Fibroblast of upper back skin (primary cell): ENCODE measurements at places on chromosomes 1 and 21.

GRCh38 chr1:53172426-53173128, 24.0 kb upstream of the CPT2 start:
- DNase-seq, result peak; percentile 62

DNA sequence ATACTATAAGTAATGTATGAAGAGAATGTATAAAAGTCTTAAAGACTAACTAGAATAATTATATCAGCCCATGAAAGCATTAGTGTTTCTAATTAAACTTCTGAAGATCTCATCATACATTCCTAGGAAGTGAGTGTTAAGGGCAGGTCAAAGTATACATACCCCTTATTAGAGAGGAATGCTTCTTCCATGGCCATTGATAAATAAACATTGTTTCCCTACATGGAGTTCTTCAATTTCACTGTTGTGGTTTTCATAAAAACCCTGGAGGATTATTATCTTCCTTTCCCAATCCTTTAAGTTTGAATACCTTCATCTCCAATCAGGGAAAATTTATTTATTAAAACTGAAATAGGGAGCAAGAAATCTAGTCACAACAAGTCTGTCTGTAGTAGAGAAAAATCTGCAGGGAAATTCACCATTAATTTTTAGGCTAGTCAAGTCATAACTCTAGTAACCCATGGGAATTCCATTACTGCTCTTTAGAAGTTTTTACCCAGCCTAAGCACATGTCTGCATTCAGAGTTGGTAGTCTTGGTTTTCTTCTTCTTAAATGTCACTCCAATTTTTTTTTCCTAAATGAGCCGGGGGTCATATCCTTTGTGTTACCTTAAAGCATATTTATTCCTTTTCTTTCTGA, 147.0 kb downstream of the TNFSF18 start:
- DNase-seq, result peak; percentile 84

- no peak for DNase-seq
These were observed 63.9 kb upstream of the VAV3 start for GRCh38 chr1:108028841-108029388.

GRCh38 chr21:33364830-33365229, 38.4 kb upstream of the IFNGR2 start:
- no peak for DNase-seq

- DNase-seq, result no peak
These were observed 29.8 kb downstream of the PGM1 start for GRCh38 chr1:63622849-63623566.

DNA sequence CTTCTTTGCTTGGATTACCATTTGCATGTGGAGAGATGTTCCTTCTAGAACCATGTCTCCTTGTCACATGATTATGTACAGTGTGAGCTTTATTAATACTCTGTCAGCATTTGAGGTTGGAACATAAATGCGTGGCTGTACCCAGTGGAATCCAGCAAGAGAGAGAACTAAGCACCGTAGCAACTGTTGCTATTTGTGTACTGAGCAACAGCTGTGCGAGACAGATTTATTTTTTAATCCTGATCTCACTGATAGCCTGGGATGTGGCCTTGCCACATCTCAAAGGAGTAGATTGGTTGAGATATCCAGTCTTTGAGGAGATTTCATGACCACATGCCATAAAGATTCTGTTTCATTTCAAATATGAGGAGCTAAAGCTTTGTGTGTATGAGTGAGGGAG, 43.4 kb downstream of the KIF1B start:
- peak; percentile 77 for DNase-seq

DNA sequence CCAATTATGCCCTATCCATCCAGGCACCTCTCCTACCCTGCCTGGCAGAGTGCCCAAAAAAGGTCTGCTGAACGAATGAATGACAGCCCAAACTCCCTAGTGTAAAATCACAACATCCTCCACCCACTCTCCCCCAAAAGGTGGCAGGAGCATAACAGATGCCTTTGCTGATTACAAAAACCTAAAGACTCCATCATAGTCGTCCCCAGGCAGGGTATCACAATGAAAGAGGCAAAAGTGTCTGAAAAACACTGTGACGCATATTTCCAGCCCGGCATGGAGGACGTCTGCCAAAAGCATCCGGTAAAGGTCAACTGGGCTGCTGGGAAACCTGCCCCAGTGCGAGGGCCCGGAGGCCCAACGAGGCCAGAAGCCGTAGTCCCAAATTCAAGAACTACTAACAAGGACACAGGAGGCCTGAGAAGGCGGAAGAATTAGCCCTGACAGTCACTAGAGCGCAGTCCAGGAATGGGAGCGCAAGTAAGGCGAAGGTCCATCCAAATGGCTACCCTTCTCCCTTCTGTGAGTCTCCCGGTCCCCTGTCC, 576 bp downstream of the SMIM12 start:
- peak; percentile 9 for DNase-seq

DNA sequence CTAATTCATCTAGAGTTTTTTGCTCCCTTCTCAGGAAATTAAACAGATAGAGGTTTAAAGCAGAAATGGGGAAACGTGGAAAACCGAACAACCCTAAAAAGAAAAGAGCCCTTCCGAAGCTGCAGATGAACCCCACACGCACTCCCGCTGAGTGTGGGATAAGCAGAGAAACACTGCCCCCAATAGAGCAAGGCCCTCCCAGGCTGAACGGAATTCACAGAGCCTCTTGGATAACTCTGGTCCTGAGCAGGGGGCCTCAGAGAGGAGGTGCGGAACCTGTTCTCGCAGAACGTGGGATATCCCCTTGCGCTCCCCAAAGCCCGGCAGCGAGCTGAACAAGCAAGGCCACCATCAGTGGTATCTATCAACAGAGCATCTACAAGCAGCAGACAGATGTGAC, 44.9 kb downstream of the SSBP3 start:
- DNase-seq, result no peak

GRCh38 chr21:46437511-46437910, 21.2 kb upstream of the DIP2A start:
- no peak for DNase-seq

- no peak for DNase-seq
These were observed 44.9 kb downstream of the EVA1C start for GRCh38 chr21:32457360-32457840.

- peak; percentile 52 for DNase-seq
These were observed 170.4 kb upstream of the NR5A2 start for GRCh38 chr1:199857108-199857507.

DNA sequence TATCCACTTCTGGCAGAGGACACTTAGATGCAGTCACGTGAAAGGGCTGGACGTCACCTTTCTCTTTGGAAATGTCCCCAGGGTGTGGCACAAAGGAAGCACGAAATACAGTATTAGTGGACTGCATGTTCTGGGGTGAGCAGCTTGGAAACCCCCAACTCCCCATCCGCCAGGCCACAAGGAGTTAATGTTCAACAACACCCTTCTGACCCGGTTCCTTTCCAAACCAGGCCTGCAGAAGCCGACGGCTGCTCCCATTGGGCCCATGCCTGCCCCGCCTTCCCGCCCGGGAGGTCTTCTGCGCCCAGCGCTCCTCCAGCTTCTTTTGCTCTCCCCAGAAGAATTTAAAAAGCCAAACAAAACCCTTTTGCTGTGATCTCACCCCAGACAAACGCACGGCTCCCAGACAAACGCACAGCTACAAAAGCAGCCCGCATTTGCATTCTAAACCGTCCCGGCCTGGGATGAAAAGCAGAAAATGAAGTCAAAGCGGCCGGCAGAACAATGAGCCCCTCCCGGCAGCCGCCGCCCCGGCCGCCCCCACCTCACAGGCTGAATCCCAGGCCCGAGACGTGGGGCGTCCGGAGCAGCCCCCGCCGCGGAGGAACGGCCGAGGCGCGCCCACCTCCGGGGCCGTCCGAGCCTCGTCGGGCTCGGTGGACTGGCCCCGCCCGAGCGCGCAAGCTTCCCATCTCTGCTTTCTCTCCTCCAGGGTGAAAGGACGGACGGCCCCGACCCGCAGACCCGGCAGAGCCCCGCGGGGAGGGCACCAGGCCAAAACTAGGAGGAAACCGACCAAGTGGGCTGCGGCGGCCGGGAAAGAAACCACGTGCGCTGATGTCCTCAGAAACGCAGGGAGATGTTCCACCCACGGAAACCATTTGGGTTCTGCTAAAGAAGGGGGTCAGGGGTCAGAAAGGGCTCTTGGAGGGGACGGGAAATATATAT, 101.9 kb downstream of the PLPP3 start:
- peak; percentile 70 for DNase-seq

GRCh38 chr1:90729504-90730242, 12.6 kb upstream of the BARHL2 start:
- DNase-seq, result no peak

- DNase-seq, result no peak
These were observed 13.7 kb downstream of the PARS2 start for GRCh38 chr1:54750596-54750995.

- DNase-seq, result no peak
These were observed 9.8 kb downstream of the PLEKHO1 start for GRCh38 chr1:150159550-150159949.

DNA sequence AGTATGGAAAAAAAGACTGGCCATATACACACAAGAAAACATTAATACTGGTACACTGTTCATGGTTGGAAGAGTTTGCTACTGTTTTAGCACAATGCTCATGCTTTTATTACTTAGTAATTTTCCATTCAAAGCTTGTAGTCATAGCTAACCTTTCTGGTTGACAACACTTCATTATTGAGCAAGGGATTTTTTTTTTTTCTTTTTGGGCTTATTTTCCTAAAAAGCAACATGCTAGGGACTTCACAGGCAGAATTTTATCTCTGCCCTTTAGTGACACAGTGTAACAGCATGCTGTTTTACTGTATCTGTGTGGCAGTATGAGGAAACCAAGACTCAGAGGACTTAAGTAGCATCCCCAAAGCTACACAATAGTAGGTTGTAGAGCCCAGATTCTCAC, 58.5 kb downstream of the FGGY start:
- DNase-seq, result no peak

DNA sequence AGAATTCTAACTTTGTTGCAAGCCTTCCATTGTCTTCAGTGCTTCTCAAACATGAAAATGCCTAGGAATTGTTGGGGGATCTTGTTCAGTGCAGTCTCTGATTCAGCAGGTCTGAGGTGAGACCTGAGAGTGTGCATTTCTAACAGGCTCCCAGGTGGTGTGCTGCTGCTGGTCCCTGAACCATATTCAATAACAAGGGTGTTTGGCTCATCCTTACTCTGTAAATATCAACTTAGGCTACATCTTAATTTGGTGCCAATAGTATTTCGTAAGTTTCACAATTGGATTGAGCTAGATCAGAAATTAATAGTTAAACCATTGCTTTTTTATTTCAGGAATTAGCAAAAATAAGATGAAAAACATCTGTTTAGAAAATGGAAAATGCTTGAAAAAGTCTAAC, 59.1 kb upstream of the GPR88 start:
- DNase-seq, result no peak

- DNase-seq, result no peak
These were observed 17.2 kb upstream of the SLAMF6 start for GRCh38 chr1:160539990-160540858.

GRCh38 chr1:236727521-236727920, 41.2 kb downstream of the ACTN2 start:
- DNase-seq, result no peak

- DNase-seq, result no peak
These were observed 24.5 kb downstream of the OPRD1 start for GRCh38 chr1:28836421-28836956.

- peak; percentile 74 for DNase-seq
These were observed 51.1 kb downstream of the HSF2BP start for GRCh38 chr21:43608225-43608624.

GRCh38 chr1:78536427-78536826, 45.7 kb downstream of the PTGFR start:
- peak; percentile 82 for DNase-seq

- DNase-seq, result peak; percentile 2
These were observed 71.9 kb downstream of the CEP350 start for GRCh38 chr1:180026556-180026955.

DNA sequence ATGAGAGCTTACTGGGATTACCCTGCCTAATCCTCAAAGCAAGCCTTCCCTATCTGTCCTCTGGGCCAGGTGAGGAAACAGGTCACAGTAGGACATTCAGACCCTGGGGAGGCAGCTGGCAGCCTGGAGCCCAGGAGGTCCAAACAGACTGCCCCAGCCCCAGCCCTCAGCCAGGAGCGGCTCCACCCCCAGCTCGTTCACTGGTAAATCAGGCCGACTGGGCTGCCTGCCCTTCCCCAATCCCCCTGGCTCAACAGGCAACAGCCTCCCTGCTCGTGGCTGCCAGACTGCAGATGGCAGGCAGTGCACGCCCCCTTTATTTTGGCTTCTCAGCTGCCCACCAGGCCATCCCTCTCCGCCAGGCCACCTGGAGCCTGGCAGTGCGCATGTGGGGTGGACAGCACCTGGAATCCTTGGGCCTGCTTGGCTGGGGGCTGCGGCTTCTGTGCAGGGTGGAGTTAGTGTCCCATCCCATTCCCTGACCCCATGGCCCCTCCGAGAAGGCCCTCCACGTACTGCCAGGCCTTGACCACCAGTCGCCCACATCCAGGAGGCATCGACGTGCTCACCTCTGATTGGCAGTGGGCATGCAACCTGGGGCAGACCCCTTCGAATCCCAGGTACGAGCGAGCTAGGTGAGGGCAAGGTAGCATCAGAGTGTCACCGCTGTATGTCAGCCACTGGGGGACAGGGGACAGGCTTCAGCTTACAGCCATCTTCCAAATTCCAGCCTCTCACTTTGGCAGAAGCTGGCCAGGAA, 11.2 kb upstream of the ZNF670 start:
- no peak for DNase-seq

DNA sequence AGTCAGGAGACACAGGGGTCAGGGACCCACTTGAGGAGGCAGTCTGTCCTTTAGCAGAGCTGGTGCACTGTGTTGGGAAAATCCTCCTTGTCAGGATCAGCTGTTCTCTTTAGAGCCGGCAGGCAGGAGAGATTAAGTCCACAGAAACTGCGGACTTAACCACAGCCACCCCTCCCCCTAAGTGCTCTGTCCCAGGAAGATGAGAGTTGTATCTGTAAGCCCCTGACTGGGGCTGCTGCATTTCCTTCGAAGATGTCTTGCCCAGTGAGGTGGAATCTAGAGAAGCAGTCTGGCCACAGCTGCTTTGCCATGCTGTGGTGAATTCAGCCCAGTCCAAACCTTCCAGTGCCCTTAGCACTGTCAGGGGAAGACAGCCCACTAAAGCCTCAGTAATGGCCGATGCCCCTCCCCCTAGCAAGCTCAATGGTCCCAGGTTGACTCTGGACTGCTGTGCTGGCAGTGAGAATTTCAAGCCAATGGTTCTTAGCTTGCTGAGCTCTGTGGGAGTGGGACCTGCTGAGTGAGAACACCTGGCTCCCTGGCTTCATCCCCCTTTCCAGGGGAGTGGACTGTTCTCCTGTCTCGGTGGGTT, 172.8 kb downstream of the ST6GALNAC3 start:
- DNase-seq, result no peak

DNA sequence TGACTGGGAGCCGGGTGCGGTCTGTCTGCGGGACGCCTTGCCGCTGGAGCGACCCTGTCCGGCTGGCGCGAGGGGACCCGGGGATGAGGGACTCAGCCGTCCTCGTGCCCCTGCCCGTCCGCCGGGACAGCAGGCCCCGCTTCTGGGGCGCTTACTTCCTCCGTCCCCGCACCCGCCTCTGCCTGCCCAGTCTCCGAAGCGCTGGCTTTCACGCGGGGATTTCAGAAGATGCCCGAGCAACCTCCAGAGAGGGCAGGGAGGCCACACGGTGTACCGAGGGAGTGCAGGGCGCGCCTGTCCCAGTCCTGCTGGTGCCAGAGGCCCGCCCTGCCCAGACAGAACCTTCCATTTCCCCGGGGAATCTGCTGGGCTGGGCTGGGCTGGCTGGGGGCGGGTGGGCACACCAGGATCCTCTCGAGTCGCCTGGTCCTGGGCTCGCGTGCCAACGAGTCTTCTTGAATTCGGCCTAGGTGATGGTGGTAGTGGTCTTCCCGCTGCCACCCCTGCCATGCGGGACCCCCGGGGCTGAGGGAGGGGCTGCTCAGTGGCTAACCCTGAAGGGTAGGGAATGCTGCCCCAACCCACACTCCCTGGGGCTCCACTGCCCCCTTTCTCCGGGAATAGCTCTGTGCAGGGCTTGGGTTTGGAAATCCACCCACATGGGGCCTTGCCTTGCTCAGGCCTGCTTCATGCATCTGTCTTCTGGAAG, 2.5 kb upstream of the TRPM2 start:
- DNase-seq, result no peak
